Sciatic nerve (tissue), 2 donors: ENCODE measurements at places on chromosomes 13 and 19. TPM values are rescaled to one million over a fixed set of nuclear protein-coding genes. Genes with fewer than 3 reads are reported as not detected.

Gene DNAAF3
- total RNA-seq = 0.62 TPM

Gene FREM2
- total RNA-seq = 9.2 TPM

Gene CD33
- 10.7 TPM for total RNA-seq

Gene KLK14
- 2.8 TPM for total RNA-seq

Gene APC2
- 6.0 TPM for total RNA-seq

Gene ODAD3
- 0.31 TPM for total RNA-seq

Gene FFAR3
- total RNA-seq = 0.76 TPM

Gene KASH5
- not detected for total RNA-seq

Gene FCER2
- total RNA-seq = 3.7 TPM

Gene KLF12
- 22.4 TPM for total RNA-seq

Gene ZNF550
- total RNA-seq = 11.3 TPM

Gene CRX
- 0.09 TPM for total RNA-seq

Gene TEX26
- 0.31 TPM for total RNA-seq

Gene NECTIN2
- total RNA-seq = 115 TPM

Gene GPR12
- total RNA-seq = 0.53 TPM

Gene PLIN5
- 17.1 TPM for total RNA-seq

Gene RFPL4AL1
- not detected for total RNA-seq

Gene TLE6
- total RNA-seq = 4.4 TPM

Gene SLC6A16
- total RNA-seq = 5.6 TPM

Gene PEAK3
- total RNA-seq = 0.71 TPM

Gene NCLN
- 25.4 TPM for total RNA-seq

Gene URAD
- total RNA-seq = not detected

Gene ZNF154
- total RNA-seq = 1.8 TPM

Gene MCEMP1
- total RNA-seq = 2.6 TPM

Gene MEGF8
- 35.1 TPM for total RNA-seq

Gene SGCG
- 1.3 TPM for total RNA-seq

Gene GAPDHS
- total RNA-seq = not detected

Gene HSH2D
- total RNA-seq = 1.2 TPM

Gene GIPR
- 5.0 TPM for total RNA-seq

Gene PIBF1
- total RNA-seq = 36.1 TPM

Gene RNF113B
- not detected for total RNA-seq

Gene HRC
- 5.1 TPM for total RNA-seq

Gene C13orf42
- not detected for total RNA-seq

Gene SPTBN4
- total RNA-seq = 20.9 TPM

Gene SYT3
- total RNA-seq = not detected
